Upper lobe of right lung (tissue), 1 donor: ENCODE measurements at places on chromosomes 16 and 17. TPM values are rescaled to one million over a fixed set of nuclear protein-coding genes. Genes with fewer than 3 reads are reported as not detected.

The LRRC37B gene
- total RNA-seq, result 15.8 TPM

DNA sequence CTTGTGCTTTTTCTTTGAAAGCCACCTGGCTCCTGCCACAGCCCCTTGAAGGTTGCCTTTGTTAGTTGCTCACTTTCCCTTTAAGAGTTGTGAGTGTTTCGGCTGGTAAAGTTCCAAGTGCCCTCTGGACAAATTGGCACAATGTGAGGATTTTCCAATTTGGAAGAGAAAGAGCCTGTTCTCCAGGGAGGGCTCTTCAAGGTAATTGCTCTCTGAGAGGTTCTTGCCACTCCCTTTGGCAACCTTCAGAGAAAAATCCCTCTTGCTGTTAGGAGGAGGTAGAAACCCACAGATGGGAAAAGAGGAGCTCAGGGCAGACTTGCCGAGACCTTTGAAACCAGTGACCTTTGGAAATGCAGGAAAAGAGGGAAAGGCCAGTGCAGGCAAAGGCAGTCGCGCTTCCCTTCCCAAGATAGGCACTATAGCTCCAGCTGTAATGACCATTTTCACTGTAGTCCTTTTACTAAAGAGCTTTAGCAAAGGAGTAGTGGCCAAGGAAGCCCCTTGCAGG, 49.0 kb upstream of the AKAP1 start:
- H3K4me1 ChIP-seq, result peaks cover 5% of the 10 kb centered on the region
- DNase-seq, result no peak
- H3K27me3 ChIP-seq, result no peaks in the 10 kb centered on the region
- H3K4me3 ChIP-seq, result no peak overlapping the region
- no peaks in the 10 kb centered on the region for H3K36me3 ChIP-seq

DNA sequence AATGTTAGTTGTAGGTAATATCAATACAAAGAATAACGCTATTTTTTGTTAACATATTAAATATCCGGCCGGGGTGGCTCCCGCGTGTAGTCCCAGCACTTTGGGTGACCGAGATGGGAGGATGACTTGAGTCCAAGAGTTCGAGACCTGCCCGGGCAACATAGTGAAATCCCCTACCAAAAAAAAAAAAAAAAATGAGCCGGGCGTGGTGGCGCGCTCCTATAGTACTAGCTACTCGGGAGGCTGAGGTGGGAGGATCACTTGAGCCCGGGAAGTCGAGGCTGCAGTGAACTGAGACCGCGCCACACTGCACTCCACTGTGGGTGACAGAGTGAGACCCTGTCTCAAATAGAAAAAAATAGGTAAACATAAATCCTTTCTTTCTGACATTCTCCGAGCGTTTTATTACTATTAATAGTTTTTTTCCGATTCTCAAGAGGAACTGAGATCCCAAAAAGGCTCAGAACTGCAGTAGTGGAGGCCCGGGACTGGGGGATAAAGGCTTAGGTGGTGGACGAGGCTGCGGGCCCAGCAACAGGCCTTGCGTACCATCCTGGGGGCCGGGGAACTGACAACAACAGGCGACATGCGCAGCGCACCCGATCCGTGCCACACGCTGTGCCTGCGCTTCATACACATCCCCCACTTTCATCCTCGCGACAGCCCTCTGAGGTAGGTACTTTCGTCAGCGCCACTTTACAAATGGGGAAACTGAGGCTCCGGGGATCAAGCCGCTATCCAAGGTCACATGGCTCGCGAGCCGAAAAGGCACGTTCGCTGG, 919 bp downstream of the N4BP1 start:
- peak overlapping the region; percentile 97 for H3K27ac ChIP-seq
- H3K4me3 ChIP-seq, result peak overlapping the region; percentile 97
- H3K4me1 ChIP-seq, result peaks cover 71% of the 10 kb centered on the region
- no peaks in the 10 kb centered on the region for H3K36me3 ChIP-seq

The PCGF2 gene
- total RNA-seq, result 59.1 TPM

The RHBDL3 gene
- 0.41 TPM for total RNA-seq

DNA sequence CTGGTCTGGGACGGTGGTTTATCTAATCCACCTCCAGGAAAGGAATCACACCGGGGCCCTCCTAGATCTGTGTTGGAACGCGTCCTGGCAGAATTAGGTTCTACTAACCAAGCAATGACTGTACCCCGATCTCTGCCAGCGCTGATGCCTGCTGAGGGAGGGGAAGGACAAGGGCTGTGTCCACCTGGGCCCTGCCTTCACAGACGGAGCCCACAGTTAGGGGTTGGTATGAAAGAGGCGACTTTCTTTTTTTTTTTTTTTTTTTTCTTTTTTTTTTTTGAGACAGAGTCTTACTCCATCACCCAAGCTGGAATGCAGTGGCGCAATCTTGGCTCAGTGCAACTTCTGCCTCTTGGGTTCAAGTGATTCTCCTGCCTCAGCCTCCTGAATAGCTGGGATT, 9.9 kb upstream of the KRT19 start:
- no peaks in the 10 kb centered on the region for H3K36me3 ChIP-seq
- H3K4me3 ChIP-seq, result no peak overlapping the region
- H3K27me3 ChIP-seq, result no peaks in the 10 kb centered on the region

The TRPV3 gene
- 0.26 TPM for total RNA-seq

- H3K36me3 ChIP-seq, result no peaks in the 10 kb centered on the region
- H3K27ac ChIP-seq, result no peak overlapping the region
- no peaks in the 10 kb centered on the region for H3K4me1 ChIP-seq
- no peak overlapping the region for H3K4me3 ChIP-seq
Measured at GRCh38 chr17:57723427-57724025, 21.6 kb downstream of the CCDC182 start.

The KRT25 gene
- not detected for total RNA-seq

DNA sequence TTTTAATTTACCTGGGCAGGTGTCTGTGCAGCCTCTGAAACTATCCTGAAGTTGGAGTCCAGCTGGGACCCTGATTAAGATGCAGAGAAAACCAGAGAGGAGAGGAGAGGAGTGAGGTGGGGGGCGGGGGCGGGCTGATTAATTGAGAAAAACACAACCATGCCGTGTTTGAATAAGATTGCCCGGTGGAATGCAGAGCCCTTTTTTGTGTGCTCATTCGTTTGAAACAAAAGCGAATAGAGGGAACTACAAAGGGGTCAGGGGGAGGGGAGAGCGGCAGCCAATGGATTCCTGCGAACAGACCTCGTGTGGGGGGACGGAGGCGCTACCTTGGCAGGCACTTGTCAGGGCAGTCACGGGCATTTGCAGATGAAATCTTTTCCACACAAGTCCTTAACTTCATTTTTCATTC, 355.8 kb downstream of the SOX9 start:
- no peak overlapping the region for H3K27ac ChIP-seq
- no peak overlapping the region for H3K4me3 ChIP-seq
- DNase-seq, result no peak
- no peaks in the 10 kb centered on the region for H3K27me3 ChIP-seq

GRCh38 chr16:1532771-1533170, 695 bp upstream of the TMEM204 start:
- peak overlapping the region; percentile 92 for H3K27ac ChIP-seq
- DNase-seq, result no peak
- H3K4me1 ChIP-seq, result peaks cover 39% of the 10 kb centered on the region
- peak overlapping the region; percentile 75 for H3K4me3 ChIP-seq
- no peaks in the 10 kb centered on the region for H3K27me3 ChIP-seq
- peaks cover 19% of the 10 kb centered on the region for H3K36me3 ChIP-seq

- peaks cover 13% of the 10 kb centered on the region for H3K36me3 ChIP-seq
- H3K4me1 ChIP-seq, result peaks cover 17% of the 10 kb centered on the region
- peak overlapping the region; percentile 57 for H3K4me3 ChIP-seq
- peak; percentile 87 for DNase-seq
- H3K27ac ChIP-seq, result peak overlapping the region; percentile 88
- H3K27me3 ChIP-seq, result no peaks in the 10 kb centered on the region
Measured at GRCh38 chr16:55480228-55480655, 1.2 kb downstream of the MMP2 start.

The CES1 gene
- 293 TPM for total RNA-seq

DNA sequence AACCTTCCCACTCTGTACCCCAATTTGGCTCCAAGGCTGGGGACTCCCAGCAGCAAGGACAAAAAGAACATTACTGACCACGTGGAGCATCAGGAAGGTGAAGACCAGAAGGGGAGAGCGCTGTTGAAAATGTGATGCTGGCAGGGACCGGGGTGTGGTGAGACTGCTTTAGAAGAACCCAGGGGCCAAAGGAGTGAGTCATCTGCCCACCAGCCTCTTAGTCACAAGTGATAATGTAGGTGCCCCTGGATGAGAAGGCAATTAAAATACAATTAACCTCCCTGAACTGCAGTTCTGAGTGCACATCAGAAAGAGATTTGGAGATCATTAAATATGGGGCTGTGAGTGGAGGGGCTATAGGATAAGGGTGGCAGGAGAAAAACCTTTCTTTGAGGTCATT, 366.6 kb upstream of the CCL2 start:
- no peak overlapping the region for H3K4me3 ChIP-seq
- DNase-seq, result no peak
- no peak overlapping the region for H3K27ac ChIP-seq
- no peaks in the 10 kb centered on the region for H3K27me3 ChIP-seq

DNA sequence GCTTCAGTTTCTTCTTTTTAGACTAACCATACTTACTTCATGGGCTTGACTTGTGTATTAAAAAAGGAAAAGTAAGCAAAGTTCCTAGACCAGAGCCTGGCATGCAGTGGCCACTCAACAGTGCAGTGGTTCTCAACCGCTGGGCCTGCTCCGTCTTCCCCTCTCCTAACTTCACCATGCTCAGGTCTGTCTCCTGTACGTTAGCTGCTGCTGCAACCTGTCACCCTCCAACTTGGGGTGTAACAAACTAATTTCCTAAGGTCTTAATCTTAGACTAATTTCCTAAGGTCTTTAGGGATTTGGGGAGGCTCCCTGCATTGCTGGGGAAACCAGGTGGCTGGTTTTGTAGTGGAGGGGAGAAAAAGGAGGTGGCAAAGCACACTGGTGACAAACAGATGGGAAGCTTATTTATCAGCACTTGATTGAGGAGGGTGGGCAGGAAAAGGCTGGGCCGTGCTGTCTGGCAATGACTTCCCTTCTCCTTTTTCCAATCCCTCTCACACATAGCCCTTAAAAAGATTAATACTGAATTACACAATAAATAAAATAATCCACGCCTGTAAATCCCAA, 2.2 kb upstream of the ARL4D start:
- H3K27me3 ChIP-seq, result no peaks in the 10 kb centered on the region
- no peaks in the 10 kb centered on the region for H3K36me3 ChIP-seq
- no peak for DNase-seq
- H3K27ac ChIP-seq, result no peak overlapping the region
- H3K4me3 ChIP-seq, result no peak overlapping the region

DNA sequence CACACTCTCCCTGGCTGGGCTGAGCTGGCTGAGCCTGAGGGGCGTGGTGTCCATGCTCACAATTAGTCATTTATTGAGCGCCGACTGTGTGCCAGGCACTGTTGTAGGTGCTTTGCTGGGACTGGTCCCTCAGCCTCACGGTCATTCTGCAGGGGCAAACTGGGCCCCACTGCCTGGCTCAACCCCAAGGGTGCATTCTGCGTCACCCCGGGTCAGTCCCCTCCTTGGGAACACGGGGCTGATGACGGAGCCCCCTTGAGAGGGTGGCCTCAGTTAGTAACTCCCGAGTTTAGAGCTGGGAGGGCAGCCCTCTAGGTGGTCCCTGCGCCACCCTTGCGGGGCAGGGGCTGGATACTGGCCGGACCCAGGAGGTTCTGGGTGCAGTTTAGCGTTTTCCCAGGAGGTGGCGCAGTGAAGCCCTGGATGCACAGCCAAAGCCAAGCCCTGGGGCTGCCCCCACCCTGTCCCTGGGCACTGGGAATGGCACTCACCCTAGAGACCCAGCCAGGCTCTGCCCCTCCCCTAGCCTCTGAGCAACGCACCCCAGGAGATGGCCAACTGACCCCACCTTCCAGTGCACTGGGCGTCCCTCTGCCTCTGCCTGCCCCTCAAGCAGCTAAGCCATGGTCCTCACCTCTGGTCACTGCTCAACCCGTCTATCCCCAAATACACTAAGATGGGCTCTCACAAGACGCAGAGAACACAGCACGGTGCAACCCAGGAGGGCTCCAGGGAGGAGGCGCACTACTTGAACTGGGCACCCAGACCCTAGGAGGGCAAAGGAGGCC, 243.2 kb upstream of the GSE1 start:
- no peaks in the 10 kb centered on the region for H3K27me3 ChIP-seq
- DNase-seq, result peak; percentile 82
- peak overlapping the region; percentile 36 for H3K27ac ChIP-seq
- no peak overlapping the region for H3K4me3 ChIP-seq

The PLEKHM1 gene
- total RNA-seq, result 69.8 TPM

- H3K36me3 ChIP-seq, result no peaks in the 10 kb centered on the region
- H3K27me3 ChIP-seq, result no peaks in the 10 kb centered on the region
- H3K4me3 ChIP-seq, result no peak overlapping the region
- DNase-seq, result no peak
- H3K27ac ChIP-seq, result no peak overlapping the region
Measured at GRCh38 chr17:28295677-28296578, 23.1 kb upstream of the TMEM97 start.

GRCh38 chr17:56641373-56641772, 47.9 kb downstream of the NOG start:
- H3K27me3 ChIP-seq, result peaks cover 17% of the 10 kb centered on the region
- H3K36me3 ChIP-seq, result no peaks in the 10 kb centered on the region
- no peak overlapping the region for H3K4me3 ChIP-seq
- no peaks in the 10 kb centered on the region for H3K4me1 ChIP-seq
- no peak for DNase-seq

DNA sequence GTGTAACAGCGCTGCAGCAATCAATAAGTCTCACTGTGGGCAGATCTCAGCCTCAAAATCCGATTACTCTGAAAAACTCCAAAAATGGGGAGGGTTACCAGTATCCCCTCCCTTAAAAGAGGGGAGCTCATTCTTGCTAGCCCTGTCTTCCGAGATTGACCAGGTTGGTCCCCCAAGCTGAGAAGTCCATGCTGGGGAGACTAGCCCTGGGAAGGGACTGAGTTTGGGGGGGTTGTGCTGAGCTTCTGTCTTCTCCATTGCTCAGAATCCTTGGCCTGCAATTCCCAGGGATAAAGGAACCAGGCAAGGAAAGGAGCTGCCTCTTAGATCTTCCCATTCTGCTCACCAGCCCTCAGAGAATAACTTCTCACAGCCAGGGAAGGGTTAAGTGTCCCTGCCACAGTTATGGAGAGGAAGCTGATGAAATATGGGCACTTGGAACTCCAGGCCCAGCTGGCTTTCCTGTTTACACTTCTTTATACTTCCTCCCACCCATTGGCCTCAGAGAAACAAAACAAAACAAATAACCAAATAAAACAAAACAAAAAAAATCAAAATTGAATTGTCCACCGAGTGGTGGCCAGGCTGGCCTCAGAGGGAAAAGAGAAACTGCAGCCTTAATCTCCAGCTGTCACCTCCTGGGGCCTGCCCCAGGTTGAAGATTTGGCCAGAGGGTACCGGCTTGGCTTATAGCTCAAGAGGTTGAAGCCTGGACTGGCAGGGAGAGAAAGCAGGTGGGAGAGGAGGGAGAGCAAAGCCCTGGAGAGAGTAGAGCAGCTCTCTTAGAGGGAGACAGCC, 2.6 kb downstream of the HOXB3 start:
- peaks cover 32% of the 10 kb centered on the region for H3K4me1 ChIP-seq
- peak; percentile 25 for DNase-seq
- peak overlapping the region; percentile 85 for H3K27ac ChIP-seq
- H3K36me3 ChIP-seq, result no peaks in the 10 kb centered on the region

GRCh38 chr17:69231521-69231920, 2.9 kb upstream of the ABCA10 start:
- no peak overlapping the region for H3K4me3 ChIP-seq
- H3K27me3 ChIP-seq, result no peaks in the 10 kb centered on the region
- no peak overlapping the region for H3K27ac ChIP-seq

The CTRB2 gene
- 0.78 TPM for total RNA-seq

The CX3CL1 gene
- 47.5 TPM for total RNA-seq

The C17orf78 gene
- total RNA-seq, result not detected

The CKLF gene
- 57.6 TPM for total RNA-seq
